ENCODE measurements at places on chromosomes 12 and 14. TPM values are rescaled to one million over a fixed set of nuclear protein-coding genes. Genes with fewer than 3 reads are reported as not detected.
A peak's percentile ranks its signal among the peaks of the same experiment; 100 is the strongest.

DNA sequence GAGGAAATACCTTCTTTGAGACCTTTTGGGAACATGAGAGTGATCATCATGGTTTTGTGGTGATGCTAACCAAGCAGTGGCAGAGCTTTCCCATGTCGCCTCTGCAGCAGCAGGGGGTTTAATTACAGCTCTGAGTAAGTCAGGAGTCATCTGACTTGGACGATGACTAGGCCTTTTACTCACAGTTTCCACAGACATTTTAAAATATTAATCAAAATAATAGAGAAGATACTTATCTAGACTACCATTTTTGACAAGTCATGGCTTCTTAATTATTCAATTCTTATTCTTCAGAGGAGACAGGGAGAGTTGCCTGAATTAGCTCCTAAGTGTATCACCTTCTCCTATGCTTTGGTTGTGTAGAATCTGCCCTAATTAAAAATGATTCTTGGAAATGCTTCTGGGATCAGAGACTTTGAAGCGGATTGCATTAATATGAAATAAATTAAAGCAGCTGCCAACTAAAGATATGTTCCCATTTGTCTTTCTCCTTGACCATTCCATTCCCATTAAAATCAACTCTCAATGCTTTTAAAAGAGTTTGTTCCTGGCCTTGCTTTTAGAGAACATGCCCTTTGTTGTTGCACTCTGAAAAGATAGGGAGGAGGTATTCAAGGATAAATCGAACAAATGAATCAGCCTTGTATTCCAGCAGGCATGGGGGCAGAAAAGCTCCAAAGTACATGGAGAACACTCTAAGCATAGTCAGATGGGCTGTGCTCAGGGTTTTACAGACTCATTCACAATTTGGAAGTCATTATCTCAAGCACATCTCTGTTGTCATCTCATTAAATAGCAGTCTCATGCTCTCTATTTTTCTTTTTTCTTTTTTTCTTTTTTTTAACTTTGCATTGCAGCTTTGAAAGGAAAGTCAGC, 7.7 kb upstream of the IFNG-AS1 start:
- H3K27ac ChIP-seq, result no peak overlapping the region
- H3K4me1 ChIP-seq, result no peaks in the 10 kb centered on the region
- no peak overlapping the region for H3K4me3 ChIP-seq

DNA sequence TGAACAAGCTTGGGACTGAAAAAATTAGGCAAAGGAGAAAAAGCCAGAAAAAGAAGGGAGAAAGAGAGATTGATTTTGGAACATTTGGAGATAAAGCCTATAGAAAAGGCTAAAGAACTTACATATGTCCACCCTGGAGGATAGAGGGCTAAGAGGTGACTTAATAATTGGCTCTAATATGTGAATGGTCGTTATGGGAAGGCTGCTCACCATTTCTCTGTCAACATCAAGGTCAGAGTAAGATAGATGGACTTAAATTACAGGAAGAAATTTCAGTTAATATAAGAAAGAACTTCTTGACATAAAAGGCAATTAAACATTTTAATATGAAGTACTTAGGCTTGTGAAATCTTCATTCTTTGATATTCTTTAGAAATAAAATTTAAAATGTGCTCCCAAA, 238.6 kb downstream of the TRHDE start:
- H3K36me3 ChIP-seq, result no peaks in the 10 kb centered on the region
- H3K27ac ChIP-seq, result no peak overlapping the region
- H3K27me3 ChIP-seq, result no peaks in the 10 kb centered on the region

- no peaks in the 10 kb centered on the region for H3K4me1 ChIP-seq
- DNase-seq, result no peak
- no peak overlapping the region for H3K27ac ChIP-seq
- peaks cover 29% of the 10 kb centered on the region for H3K36me3 ChIP-seq
These were observed 27.3 kb downstream of the SFSWAP start for GRCh38 chr12:131738196-131738595.

GRCh38 chr12:29547151-29547632, 49.7 kb upstream of the OVCH1 start:
- H3K4me1 ChIP-seq, result no peaks in the 10 kb centered on the region
- H3K27ac ChIP-seq, result peak overlapping the region; percentile 30
- no peak for DNase-seq
- H3K4me3 ChIP-seq, result no peak overlapping the region
- no peaks in the 10 kb centered on the region for H3K27me3 ChIP-seq

DNA sequence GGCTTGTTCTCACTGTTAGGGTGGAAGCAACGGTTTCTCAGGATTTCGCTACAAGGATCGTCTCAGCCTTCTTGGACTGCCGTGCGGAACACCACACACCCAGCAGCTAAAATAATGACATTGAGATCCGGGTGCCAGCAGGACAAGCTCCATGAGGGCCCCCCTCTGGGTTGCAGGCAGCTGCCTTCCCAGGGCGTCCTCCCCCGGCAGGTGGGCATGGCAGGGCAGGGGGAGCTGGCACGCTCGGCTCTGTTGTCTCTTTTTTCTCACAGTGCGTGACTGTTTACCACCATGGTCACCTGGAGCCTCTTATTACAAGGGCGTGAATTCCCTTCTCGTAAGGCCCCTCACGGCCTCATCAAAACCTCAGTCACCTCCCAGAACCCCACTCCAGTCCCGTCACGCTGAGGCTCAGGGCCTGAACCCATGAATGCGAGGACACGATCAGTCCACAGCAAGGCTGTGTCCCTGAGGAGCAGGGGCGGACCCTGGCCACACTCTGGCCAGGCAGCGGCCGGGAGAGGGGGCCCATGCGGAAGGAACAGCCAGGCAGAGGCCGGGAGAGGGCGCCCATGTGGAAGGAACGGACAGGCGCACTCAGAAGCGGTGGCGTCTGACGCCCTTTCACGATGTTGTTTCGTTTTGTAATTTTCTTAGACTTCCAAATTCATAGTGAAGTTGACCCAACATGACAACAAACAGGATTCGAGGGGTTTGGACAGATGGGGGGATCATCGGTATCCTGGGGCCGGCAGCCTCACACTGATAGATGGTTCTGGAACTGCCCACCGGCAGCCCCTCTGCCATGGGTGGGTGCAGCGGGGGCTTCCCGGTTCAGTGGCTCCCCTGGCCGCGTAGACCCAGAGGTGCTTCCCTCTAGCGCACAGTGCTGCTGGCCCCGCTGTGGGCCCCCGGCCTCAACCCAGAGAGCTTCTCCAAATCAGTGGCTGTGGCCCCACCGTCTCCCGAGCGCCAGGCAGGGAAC, 10.0 kb downstream of the LRCOL1 start:
- DNase-seq, result peak; percentile 71
- H3K4me3 ChIP-seq, result peak overlapping the region; percentile 45
- H3K4me1 ChIP-seq, result peaks cover 33% of the 10 kb centered on the region

GRCh38 chr14:72679536-72680151, 214.3 kb downstream of the DPF3 start:
- no peaks in the 10 kb centered on the region for H3K4me1 ChIP-seq
- H3K27ac ChIP-seq, result no peak overlapping the region
- no peaks in the 10 kb centered on the region for H3K27me3 ChIP-seq
- H3K4me3 ChIP-seq, result no peak overlapping the region
- H3K36me3 ChIP-seq, result no peaks in the 10 kb centered on the region

DNA sequence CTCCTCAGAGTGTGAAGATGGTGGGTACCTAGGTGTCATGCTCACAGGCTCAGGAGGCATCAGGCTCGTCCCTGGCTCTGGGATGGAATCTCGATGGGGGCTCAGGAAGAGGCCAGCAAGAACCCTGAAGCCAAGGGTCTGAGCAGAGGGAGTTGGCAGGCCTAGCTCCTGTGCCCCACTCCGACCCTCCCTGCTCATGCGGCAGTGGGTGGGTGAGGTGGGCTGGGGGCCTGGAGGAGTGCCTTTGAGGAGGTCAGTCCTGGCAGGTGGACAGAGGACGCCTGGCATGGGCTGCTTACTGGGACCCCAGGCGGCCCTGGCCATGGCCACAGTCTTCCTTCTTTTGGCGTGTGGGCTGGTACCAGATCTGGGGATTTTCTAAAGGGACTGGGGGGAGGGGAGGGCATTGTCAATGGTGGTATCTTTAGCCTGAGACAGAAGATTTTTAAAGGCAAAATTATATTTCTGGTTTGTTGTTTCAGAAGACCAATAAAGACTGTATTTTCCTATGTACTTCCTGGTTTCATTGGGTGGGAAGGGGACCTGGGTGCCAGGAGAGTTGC, 16.0 kb downstream of the LRTM2 start:
- no peaks in the 10 kb centered on the region for H3K36me3 ChIP-seq
- no peak for DNase-seq
- H3K27me3 ChIP-seq, result peaks cover 15% of the 10 kb centered on the region
- no peak overlapping the region for H3K4me3 ChIP-seq
- H3K4me1 ChIP-seq, result no peaks in the 10 kb centered on the region

DCAF4 gene
- total RNA-seq, result 28.7 TPM

SLC6A15 gene
- 0.37 TPM for total RNA-seq
